ENCODE measurements at places on chromosomes 3 and 15.

DNA sequence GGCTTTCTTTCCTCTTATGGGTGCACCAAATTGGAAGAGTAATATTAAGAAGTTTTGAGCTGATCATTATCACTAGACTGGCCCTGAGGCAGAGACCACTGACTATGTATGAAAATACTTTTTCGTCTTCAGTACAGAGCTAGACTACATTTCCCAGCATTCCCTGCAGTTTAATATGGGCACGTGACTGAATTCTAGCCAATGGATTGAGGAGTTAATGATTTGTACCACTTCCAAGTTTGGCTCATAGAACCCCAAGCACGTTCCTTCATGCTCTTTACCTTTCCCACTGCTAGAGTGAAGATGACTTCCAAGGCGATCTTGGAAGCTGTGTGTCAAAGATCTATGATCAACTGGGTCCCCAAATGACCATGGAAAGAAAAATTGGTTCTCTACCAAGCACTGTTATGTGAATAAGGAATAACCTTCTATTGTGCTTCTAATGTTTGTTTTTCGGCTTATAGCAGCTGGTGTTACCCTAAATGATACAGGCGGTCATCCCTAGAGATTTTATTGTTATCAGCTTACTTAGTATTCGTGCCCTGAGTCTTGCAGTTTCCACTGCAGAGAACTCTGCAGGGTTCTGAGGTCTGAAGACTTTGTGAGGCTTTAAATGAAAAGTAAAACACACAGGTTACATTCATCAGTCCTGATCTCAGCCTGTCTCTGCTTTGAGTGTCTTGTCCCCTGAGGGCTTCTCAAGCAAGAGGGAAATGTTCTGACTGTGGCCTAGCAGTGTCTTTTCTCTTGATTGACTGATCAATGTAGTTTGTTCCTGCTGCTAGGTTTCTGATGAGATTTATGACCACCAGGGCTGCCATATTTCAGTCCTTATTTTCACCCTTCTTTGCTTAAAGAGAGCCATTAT lies 486.8 kb downstream of the PDCD6IP start:
- H3K27ac ChIP-seq: no peak overlapping the region
- H3K36me3 ChIP-seq: no peaks in the 10 kb centered on the region
- H3K27me3 ChIP-seq: no peaks in the 10 kb centered on the region
- no peak overlapping the region for H3K4me3 ChIP-seq

DNA sequence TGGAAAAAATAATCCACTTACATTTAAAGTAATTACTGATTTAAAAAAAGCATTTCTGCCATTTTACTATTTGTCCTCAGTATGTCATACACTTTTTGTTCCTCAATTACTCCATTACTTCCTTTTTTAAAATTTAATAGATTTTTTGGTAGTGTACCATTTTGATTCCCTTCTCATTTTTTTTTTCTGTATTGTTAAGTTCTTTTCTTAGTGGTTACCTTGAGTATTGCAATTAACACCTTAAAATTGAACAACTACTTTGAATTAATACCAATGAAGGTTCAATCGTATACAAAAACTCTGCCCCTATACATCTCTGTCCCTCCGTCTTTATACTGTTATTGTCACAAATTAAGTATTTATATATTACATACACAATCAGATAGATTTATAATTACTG lies 240.6 kb upstream of the LMCD1 start:
- H3K27ac ChIP-seq: no peak overlapping the region
- H3K27me3 ChIP-seq: no peaks in the 10 kb centered on the region
- no peak overlapping the region for H3K4me3 ChIP-seq

DNA sequence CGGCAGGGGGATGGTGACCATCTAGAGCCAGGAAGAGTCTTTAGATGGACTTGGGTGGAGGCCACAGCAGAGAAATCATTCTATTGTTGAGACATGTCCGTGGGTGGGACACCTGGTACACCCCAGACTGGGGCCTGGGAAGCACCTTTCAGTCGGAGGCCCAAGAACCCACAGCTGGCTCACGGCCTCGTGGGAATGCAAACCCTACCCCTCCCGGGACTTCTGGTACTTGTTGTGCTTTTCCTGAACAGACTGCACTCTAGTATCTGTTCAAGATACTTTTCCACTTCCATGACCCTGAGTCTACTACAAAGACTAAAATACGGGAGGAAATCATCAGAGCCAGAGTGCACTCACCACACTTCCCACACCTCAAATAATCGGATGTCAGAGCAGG lies 60.7 kb downstream of the BDH1 start:
- peaks cover 16% of the 10 kb centered on the region for H3K4me1 ChIP-seq
- H3K27me3 ChIP-seq: no peaks in the 10 kb centered on the region
- DNase-seq: no peak
- no peaks in the 10 kb centered on the region for H3K36me3 ChIP-seq
- no peak overlapping the region for H3K27ac ChIP-seq
- no peak overlapping the region for H3K4me3 ChIP-seq

DNA sequence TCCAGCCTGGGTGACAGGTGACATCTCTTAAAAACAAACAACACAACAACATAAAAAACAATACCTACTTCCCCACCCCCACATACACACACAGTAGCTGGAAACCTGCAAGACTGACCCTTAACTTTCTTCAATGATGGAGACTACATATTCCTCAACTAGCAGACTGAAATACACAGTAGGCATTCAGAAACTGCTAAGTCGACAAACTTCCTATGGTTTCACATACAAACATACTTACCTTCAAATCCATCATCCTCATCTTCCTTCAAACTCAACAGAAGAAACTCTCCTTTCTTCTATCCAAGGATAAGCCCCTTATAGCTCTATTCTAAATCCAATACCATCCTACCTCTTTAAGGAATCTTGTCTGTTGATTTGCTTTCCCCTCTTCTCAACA lies 30.6 kb downstream of the DCUN1D1 start:
- H3K27me3 ChIP-seq: no peaks in the 10 kb centered on the region
- no peak overlapping the region for H3K4me3 ChIP-seq
- H3K36me3 ChIP-seq: peaks cover 15% of the 10 kb centered on the region
- H3K4me1 ChIP-seq: no peaks in the 10 kb centered on the region

- H3K27me3 ChIP-seq: peaks cover 11% of the 10 kb centered on the region
- H3K36me3 ChIP-seq: no peaks in the 10 kb centered on the region
- H3K4me1 ChIP-seq: no peaks in the 10 kb centered on the region
- DNase-seq: no peak
Measured at GRCh38 chr3:32843510-32844321, 25.9 kb downstream of the TRIM71 start.

DNA sequence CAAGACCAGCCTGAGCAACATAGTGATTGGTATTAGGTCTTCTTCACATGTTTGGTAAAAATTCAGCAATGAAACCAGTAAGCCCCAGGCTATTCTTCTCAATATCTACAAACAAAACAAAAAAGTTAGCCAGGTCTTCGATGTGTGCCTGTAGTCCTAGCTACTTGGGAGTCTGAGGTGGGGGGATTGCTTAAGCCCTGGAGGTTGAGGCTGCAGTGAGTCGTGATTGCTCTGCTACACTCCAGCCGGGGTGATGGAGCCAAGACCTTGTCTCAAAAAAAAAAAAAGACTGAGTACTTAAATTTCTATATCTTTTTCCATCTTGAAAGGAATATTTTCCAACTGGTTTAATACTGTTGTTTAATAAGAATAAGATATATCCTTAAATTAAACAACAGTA lies 106.8 kb downstream of the MBNL1 start:
- peaks cover 17% of the 10 kb centered on the region for H3K36me3 ChIP-seq
- DNase-seq: no peak
- no peaks in the 10 kb centered on the region for H3K27me3 ChIP-seq
- 0 out of 2 replicates have a peak overlapping the region, but pooled peaks have one; percentile 22 for H3K27ac ChIP-seq
- no peak overlapping the region for H3K4me3 ChIP-seq

DNA sequence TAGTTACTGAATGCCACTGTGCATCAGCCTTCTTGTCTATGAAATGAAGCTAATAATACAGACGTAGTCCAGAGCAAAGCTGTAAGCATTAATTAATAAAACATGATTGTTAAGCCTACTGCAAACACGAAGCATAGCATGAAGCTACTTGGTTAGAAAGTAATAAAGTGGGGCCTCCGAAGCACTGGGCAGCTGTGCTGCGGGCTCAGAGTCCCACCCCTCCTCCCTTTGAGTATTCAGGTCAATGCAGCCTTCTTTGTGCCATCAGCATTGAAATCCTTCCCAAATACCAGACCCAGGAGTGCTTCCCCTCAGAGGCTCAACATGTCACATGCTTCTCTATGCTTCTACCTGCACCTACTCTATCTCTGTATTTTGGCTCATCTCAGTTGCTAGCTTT lies 1112.6 kb downstream of the IGSF11 start:
- no peaks in the 10 kb centered on the region for H3K4me1 ChIP-seq
- no peak for DNase-seq
- no peak overlapping the region for H3K27ac ChIP-seq
- H3K27me3 ChIP-seq: no peaks in the 10 kb centered on the region
- H3K36me3 ChIP-seq: no peaks in the 10 kb centered on the region

DNA sequence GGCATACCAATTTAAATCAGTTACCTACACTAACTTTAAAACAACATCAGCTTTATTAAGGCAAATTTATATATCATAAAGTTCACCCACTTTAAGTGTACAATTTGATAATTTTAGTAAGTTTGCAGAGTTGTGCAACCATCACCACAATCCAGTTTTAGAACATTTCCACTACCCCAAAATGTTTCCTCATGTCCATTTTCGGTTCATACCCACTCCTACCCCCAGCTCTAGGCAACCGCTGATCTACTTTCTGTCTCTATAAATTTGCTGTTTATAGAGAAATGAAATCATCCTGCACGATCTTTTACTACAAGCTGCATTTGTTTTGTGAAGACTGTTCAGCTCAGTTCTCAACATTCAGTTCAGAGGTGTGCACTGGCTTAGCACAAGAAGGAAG lies 31.5 kb upstream of the FAM81A start:
- no peak overlapping the region for H3K4me3 ChIP-seq
- no peaks in the 10 kb centered on the region for H3K4me1 ChIP-seq
- H3K27ac ChIP-seq: no peak overlapping the region
- no peaks in the 10 kb centered on the region for H3K27me3 ChIP-seq
- DNase-seq: no peak

- no peak overlapping the region for H3K4me3 ChIP-seq
- H3K4me1 ChIP-seq: 0 out of 2 replicates have a peak, but pooled peaks cover under 1% of the 10 kb centered on the region
- no peak for DNase-seq
- H3K27ac ChIP-seq: no peak overlapping the region
Measured at GRCh38 chr3:10386121-10386520, 65.2 kb upstream of the SEC13 start.

- H3K36me3 ChIP-seq: no peaks in the 10 kb centered on the region
- H3K4me1 ChIP-seq: peaks cover 4% of the 10 kb centered on the region
- DNase-seq: no peak
Measured at GRCh38 chr3:43686700-43687498, 3.8 kb upstream of the ABHD5 start.

GRCh38 chr3:126529585-126530170 lies 5.7 kb downstream of the CHST13 start:
- no peak overlapping the region for H3K27ac ChIP-seq
- DNase-seq: no peak
- H3K36me3 ChIP-seq: no peaks in the 10 kb centered on the region
- no peak overlapping the region for H3K4me3 ChIP-seq
- H3K27me3 ChIP-seq: peaks cover 34% of the 10 kb centered on the region

- no peak overlapping the region for H3K4me3 ChIP-seq
- H3K27me3 ChIP-seq: no peaks in the 10 kb centered on the region
- DNase-seq: peak; percentile 58
- peaks cover 16% of the 10 kb centered on the region for H3K4me1 ChIP-seq
- no peaks in the 10 kb centered on the region for H3K36me3 ChIP-seq
- no peak overlapping the region for H3K27ac ChIP-seq
Measured at GRCh38 chr3:189305412-189305811, 133.6 kb downstream of the TPRG1 start.

DNA sequence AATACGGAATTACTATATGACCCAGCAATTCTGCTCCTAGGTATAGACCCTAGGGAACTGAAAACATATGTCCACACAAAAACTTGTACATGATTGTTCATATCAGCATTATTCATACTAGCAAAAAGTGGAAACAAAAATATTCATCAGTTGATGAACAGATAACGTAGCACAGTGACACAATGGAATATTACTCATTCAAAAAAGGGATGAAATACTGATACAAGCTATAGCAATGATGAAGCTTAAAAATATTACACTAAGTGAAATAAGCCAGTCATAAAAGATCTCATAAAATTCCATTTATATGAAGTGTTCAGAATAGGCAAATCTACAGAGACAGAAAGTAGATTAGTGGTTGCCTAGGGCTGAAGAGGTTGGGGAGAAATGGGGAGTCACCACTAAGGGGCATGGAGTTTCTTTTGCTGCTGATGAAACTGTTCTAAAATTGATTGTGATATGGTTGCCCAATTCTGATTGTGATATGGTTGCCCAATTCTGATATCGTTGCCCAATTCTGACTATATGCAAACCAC lies 10.5 kb downstream of the C15orf61 start:
- peaks cover 24% of the 10 kb centered on the region for H3K36me3 ChIP-seq
- peak overlapping the region; percentile 84 for H3K27ac ChIP-seq
- peak; percentile 86 for DNase-seq

GRCh38 chr3:153069598-153070510 lies 92.2 kb upstream of the RAP2B start:
- H3K36me3 ChIP-seq: no peaks in the 10 kb centered on the region
- peak; percentile 86 for DNase-seq
- H3K4me3 ChIP-seq: peak overlapping the region; percentile 48
- H3K27ac ChIP-seq: peak overlapping the region; percentile 59
- peaks cover 15% of the 10 kb centered on the region for H3K4me1 ChIP-seq

DNA sequence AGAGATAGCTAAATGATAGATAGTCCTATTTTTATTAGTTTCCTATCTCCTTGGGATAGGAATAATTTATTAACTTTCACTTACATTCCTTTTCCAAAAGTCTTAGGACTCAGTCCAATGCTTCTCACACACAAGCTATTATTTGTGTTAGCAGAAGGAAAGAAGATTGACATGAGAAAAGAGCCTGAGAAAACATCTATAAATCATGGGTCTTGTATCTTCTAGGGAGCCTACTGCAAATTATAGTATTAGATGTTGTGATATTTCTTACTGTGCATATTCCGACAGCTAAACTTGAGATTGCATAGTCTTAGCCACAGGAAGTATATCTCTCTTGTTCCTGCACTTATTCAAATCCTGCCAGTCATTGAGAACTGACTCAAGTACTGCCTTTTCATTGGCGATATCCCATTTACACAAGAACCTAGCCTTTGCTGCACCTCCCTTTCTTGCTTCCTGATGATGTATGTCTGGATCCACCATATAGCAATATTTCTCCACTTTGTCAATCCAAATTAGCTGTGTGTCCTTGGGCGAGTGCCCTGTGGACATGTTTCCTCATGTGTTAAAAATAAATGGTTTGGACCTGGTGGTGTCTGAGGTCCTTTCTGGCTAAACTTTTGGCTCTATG lies 245.1 kb upstream of the LMCD1 start:
- H3K4me3 ChIP-seq: no peak overlapping the region
- DNase-seq: no peak
- H3K27ac ChIP-seq: no peak overlapping the region
- no peaks in the 10 kb centered on the region for H3K36me3 ChIP-seq

DNA sequence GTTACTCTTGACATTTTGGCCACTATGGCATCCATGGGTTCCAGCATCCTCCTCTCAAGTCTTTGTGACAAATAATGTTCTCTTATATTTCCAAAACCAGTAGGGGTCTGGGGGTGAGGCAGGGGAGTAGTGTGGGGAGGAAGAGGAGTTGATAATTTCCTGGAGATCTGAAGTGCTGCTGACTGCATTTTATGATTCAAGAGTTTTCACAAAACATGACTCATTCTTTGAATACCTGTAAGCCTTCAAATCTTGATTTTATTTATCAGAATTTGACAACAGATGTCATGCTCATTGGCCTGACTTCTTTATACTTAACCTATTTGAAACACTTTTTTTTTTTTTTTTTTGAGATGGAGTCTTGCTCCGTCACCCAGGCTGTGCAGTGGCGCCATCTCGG lies 98.8 kb upstream of the PLXND1 start:
- peaks cover 27% of the 10 kb centered on the region for H3K4me1 ChIP-seq
- no peaks in the 10 kb centered on the region for H3K36me3 ChIP-seq
- no peak overlapping the region for H3K4me3 ChIP-seq
- no peak overlapping the region for H3K27ac ChIP-seq
- no peaks in the 10 kb centered on the region for H3K27me3 ChIP-seq
